Caki2 (cell line): ENCODE measurements at places on chromosomes 5 and 9.

DNA sequence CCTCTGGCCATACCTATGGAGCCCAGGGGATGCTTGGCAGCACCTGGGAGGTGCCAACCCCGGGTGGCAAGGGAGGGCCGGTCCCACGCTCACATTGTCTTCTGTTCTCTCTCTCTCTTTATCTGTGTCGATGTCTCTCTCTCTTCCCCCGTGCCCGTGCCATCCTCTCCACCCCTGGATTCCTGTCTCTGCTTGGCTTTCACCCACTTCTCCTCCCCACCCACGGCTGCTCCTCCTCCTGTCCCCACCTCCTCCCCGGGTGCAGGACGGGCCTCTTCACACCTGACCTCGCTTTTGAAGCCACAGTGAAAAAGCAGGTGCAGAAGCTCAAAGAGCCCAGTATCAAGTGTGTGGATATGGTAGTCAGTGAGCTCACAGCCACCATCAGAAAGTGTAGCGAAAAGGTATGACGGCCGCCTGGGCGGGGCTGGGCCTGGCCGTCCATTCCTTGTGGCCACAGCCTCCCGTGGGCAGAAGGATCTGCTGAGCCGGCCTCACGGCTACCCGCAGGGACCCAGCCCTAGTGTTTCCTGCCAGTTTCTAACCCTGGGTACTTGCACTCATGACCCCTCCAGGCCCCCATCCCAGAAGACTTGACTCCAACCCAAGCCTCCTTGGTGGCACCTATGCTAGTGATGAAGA lies 22.7 kb downstream of the DNM1 start:
- no peak for DNase-seq

DNA sequence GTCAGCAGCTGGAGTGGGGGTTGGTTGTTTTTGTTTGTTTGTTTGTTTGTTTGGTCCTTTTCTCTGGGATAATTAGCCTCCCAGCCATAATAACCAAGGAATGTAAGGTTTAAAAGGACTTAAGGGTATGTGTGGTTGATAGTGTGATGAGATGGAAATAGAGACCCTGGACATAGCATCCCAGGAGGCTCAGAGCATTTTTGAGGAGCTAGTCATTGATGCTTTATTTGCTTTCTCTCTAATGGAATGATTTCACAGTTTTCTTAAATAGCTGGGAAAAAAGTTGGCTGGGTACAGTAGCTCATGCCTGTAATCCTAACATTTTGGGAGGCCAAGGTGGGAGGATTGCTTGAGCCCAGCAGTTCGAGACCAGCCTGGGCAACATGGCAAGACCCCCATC lies 45.1 kb downstream of the TTC1 start:
- DNase-seq = no peak

GRCh38 chr5:153523831-153524230 lies 33.4 kb downstream of the GRIA1 start:
- no peak for DNase-seq

- no peak for DNase-seq
Observed at GRCh38 chr9:4506490-4506889, 16.2 kb downstream of the SLC1A1 start.
